ENCODE measurements at places on chromosomes 13 and 19.

DNA sequence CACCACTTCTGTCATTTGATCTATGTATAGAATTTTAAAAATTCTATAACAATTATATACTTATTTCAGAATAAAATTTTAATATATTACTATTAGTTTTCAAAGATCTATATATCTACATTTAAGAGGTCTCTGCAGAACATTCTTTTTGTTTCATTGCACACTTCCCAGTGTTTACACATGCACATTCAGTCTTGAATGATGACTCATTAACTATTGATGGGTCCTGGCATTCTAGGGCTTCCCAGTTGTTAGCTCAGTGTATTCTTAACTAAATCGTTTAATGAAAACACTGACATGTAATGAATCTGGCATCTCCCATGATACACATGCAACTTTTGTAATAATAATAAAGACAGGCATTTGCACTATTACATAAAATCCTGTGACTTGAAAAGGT is 324.6 kb downstream of the KLF12 start:
- DNase-seq, result no peak

- no peak for DNase-seq
These were observed at the start of gene COL5A3 for GRCh38 chr19:10010247-10010691. Gene COL5A3, minus strand, starts transcription at chr19:10010504. Its CDS starts 119 bp downstream, at chr19:10010385.

DNA sequence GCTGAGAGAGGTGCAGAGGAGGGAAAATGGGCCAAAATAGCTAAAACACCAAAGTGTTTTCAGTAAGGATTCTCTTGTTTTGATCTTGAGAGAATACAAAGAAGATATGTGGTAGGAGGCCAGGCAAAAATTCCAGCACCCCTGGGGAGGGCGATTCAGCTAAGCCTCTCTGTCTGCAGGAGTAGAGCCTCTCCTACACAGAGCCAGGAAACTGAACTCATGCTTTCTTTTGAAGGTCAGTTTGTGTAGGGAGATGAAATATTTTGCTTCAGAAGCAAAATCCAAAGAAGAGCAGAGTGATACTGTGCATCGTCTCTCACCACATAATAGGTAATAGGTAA is 565.0 kb downstream of the FGF9 start:
- DNase-seq, result no peak

DNA sequence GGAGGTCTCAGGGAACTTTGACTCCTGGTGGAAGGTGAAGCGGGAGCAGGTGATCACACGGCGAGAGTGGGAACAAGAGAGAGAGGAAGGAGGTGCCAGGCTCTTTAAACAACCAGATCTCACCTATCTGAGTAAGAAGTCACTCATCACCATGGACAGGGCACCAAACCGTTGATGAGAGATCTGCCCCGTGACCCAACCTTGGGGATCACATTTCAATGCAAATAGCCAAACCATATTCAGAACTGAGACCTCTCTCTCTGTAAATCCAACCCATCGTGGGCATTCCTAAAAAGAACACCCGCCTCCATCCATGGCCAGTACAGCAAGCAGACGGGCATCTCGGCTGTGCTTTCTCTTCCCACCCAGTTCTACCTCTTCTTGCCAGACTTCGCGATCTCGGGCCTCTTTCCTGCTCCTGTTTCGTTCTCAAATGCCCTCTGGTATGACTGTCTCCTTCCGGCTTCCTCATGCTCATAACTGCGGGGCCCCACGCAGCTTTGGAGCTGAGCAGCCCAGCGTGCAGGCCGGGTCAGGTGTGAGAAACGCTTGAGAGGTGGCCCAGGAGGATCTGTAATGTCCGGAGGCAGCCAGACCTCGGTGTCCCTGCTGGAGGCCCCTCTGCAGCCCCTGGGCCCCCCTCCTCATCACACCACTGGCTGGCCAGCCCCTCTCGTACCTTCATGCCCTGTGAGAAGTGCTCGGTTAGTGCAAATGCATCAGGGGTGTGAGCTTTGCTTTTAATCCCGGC is 97.0 kb upstream of the GPR183 start:
- no peak for DNase-seq

- no peak for DNase-seq
These were observed 10.9 kb upstream of the KCTD15 start for GRCh38 chr19:33785795-33786194.

- no peak for DNase-seq
These were observed 138.3 kb upstream of the RFC3 start for GRCh38 chr13:33679658-33680012.

- DNase-seq, result no peak
These were observed 139.9 kb upstream of the PCDH9 start for GRCh38 chr13:67369895-67370660.

DNA sequence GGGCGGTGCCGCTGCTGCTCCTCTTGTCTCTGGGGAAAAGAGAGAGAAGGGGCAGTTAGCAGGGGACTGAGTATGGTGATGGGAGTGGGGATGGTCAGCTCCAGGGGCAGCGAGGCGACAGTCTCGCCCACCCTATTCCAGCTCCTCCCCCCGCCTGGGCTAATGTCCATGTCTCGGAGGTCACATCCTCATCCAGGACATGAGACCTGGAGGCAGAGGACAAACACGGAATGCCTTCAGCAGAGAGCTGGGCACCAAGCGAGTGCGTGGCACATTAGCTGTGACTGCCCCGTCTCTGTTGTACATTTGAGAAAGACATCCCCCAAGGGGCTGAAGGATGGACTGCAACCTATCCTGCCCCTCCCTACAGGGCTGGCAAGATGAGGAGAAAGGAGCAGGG is 9.1 kb downstream of the BBC3 start:
- no peak for DNase-seq

- no peak for DNase-seq
These were observed 46.3 kb downstream of the ZNF724 start for GRCh38 chr19:23203841-23204344.

DNA sequence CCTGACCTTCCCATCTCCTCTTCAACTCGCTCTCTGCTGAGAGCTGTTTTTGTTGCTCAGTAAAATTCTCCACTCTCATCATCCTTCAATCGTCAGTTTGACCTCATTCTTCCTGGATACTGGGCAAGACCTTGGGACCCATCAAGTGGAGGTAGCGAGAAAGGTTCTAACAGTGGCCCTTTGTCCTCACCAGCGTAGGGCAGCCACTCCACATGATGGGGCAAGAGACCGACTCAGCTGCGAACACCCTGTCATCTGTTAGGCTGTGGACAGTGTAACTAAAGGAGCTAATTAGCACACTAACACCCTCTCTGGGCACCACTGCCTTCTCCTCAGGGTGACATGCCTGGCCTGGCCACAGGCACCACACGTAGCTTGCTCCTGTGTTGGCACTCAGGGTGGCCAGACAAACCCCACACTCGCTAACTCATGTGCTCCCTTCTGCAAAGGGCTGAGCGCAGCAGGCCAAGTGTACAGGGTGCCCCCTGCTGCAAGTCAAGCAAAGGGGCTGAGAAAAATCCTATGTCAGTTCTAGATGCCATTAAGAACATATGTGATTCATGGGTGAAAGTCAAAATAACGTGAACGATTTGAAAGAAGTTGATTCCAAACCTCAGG is 1216.0 kb downstream of the SLITRK5 start:
- no peak for DNase-seq

DNA sequence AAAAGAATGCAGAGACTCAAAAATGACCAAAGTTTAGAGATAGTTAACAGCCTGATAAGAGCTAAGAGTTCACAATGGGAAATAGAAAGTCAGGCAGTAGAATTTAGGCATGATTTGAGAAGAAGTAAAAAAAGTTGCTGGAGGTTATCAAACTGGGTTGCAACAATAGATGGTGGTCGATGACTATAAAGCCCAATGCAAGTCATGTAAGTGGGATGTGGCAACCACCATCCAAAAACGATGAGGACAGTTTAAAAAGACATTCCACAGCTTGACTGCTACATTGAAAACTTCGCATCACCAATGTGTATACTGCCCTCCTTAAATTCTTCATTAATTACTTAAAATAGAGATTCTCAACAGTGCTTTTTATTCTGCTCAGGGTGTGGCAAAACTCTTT is 19.7 kb downstream of the ELF1 start:
- DNase-seq, result no peak

- no peak for DNase-seq
These were observed 179.1 kb downstream of the RBM26 start for GRCh38 chr13:79226938-79227337.

DNA sequence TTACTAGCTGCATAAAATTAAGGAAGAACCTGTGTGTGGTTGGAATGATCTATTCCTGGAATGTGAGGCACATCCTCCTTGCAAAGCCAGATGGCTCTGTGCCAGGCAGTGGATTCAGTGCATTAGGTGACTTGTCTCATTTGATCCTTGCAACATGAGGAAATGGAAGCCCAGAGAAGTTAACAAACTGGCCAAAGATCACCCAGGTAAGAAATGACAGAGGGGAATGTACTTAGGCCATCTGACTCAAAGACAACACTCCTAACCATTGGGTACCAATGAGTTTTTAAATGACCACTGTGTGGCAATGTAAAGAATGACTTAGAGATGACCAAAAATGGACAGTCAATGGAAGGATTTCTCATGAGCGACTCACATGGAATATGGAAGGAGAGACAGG is 114.2 kb upstream of the RXFP2 start:
- no peak for DNase-seq

All from stimulated activated CD4-positive, alpha-beta T cell treated with anti-CD3 and anti-CD28 coated beads, Interleukin-1b, Interleukin-23, amount 100 ng/mL, for 1 hour (primary cell).